Activated T-cell treated with anti-CD3 and anti-CD28 coated beads, Interleukin-2, amount 50 U/mL, for 1 hour (primary cell): ENCODE measurements at places on chromosomes 7 and 10.

DNA sequence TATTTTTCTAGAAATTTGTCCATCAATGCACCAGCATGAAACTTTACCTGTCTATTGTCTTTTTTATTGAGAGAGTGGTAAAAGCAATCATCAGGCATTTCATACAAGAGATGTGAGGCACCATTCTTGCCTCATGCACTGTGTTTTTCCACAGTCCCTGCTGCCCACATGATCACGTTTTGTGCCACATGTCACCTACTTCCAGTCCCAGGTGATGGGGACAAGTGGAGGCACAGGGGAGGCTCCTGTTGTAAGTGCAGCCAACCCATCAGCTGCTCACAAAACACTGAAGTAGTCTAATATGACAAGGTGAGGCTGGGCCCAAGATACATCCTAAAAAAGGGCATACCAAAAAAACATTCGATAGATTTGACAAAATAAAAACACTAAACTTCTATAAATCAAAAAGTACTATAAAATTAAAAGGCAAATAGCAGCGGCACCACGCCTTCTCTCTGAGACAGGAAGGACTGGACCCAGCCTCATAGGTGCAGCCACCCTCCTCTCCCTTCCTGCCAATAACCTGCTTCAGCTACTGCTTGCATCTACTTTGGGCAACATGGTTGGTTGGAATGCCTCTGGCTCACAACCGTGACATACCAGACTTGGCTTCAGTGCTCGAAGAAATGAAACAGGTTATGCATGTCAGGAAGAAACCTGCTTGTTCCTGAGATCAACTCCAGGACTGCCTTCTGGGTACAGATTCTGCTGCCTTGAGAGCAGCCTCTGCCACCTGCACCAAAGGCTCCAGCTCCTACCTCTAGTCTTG is 2.3 kb downstream of the ZC3HAV1L start:
- no peak for DNase-seq

DNA sequence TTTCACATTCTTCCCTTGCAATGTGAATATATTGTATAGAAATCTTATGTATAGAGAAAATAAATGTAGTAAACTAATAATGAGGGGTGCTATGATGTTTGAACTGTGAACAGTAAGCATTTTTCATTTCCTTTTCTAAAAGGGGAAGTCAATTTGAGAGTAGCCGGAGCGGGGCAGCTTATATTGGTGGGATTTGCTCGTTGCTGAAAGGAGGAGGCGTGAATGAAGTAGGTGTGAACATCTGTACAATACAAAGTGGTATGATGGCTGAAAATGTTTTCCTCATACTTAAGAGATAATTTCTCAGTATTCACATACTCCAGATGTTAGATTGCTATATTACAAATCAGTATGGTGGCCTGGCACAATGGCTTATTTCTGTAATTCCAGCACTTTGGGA is 87.1 kb downstream of the SRI start:
- no peak for DNase-seq

DNA sequence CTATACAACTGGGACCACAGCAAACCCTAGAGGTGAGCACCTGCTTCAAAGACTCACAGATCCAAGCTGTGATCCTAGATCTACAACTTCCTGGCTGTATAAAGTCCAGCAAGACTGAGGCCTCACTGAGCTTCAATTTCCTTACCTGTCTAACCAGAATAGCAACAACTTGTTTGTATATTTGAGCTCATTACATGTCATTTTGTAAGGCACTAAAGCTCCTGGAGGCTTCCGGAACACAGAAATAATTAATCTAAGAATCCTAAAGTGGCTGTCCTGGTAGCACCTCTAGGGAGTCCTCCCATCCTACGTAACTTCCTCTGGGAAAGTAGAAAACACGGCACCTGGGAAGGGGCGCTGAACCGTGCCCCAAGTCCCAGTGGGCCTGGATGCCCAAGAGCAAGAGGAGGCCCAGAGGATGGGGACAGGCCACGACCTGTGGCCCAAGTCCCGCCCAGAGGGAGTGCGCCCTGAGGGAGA is 39.4 kb downstream of the HK1 start:
- no peak for DNase-seq

GRCh38 chr7:2750004-2750407 is 62.0 kb downstream of the AMZ1 start:
- DNase-seq, result no peak

GRCh38 chr7:156612930-156613329 is 27.6 kb upstream of the RNF32 start:
- DNase-seq, result peak; percentile 70

GRCh38 chr7:70586822-70587221 is 545.1 kb upstream of the GALNT17 start:
- no peak for DNase-seq

DNA sequence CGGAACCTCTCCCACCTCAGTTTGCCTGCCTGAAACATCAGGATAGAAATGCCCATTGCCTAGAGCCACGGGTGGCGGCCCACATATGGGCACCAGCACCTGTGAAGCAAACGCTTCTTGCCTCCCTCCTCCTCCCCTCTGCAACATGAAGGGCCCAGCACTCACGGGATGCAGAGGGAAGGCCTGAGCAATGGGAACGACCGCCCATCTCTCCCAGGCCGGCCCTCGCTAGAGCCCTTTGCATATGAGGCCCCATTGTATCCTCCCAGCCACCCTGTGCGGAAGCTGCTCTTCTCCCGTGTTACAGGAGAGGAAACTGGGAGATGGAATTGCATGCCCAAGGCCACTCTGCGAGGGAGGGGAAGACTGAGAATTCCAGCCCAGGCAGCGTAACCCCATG is 88.2 kb downstream of the RGS10 start:
- no peak for DNase-seq

DNA sequence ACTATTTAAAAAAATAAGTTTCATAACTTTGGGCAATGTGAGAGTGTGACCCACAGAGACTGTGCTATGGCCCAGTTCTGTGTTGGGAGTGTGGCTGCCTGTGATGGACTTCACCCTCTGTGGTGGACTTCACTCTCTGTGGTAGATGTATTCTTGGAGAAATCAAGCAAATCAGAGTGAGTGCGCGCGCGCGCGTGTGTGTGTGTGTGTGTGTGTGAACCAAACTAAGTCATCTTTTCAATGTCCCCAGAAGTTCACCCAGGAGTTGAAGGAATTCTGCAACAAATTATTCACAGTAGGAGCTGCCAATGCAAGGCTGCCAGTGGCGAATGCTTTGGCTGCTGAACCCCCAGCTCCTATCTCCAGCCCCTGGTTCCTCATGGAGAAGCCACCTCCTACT is 184.5 kb downstream of the ADAM12 start:
- DNase-seq, result no peak

- no peak for DNase-seq
These were observed 70.9 kb upstream of the SAMD8 start for GRCh38 chr10:75040576-75040975.

DNA sequence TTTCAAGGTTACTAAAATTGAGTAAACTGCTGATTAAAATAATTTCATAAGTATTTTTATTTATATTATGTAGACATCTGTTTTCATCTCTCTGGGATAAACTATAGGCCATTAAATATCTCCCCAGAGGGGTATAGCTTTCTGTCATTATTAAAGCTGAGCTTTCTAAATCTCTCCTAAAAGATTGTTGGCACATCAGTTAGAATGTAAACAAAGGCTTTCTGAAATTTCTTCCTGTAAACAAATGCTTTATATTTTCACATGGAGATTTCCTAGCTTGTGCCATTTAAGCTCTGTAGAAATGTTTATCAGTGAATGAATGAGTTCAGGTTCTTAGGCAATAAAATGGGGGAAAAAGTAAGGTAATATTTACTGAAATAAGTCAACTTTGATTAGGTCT is 35.7 kb downstream of the PPP1R9A start:
- DNase-seq, result no peak

DNA sequence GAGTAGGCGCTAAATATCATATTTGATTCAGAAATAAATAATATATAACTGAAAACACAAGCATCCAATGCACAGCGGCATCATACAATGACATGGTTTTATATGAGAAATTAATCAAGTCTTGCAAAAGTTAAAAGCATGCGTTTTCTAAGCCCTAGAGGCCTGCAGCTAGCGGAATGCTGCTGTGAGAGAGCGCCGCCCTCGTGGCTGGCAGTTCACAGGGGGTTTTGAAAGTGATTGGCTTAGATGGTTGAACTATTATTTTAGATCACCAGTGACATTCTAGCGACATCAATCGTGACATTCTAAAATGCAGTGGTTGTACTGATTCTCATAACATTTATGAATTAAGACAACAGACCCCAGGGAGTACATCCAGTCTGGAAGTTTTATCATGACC is 235.2 kb upstream of the MGMT start:
- no peak for DNase-seq

GRCh38 chr7:158495786-158496185 is 91.8 kb downstream of the PTPRN2 start:
- no peak for DNase-seq

GRCh38 chr7:43834463-43835251 is 34.7 kb downstream of the MRPS24 start:
- DNase-seq, result peak; percentile 30

DNA sequence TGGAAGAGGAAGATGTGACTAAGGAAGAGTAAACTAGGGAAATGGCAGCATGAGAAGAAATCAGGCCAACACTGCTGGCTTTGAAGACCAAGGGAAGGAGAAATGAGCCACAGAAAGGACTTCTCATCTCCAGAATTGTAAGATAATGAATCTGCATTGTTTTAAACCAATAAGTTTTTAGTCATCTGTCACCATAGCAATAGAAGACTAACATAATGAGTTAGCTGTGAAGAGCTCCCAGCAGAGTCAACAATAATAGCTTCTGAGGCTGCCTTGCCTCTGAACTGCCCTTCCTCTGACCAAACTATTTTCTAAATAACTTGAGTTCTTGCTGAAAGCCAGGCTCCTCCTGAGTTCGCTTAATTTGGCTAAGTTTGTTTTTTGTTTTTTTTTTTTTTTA is 103.6 kb downstream of the CACNA2D1 start:
- DNase-seq, result no peak

- DNase-seq, result no peak
These were observed 30.9 kb downstream of the CALML5 start for GRCh38 chr10:5468262-5469106.

DNA sequence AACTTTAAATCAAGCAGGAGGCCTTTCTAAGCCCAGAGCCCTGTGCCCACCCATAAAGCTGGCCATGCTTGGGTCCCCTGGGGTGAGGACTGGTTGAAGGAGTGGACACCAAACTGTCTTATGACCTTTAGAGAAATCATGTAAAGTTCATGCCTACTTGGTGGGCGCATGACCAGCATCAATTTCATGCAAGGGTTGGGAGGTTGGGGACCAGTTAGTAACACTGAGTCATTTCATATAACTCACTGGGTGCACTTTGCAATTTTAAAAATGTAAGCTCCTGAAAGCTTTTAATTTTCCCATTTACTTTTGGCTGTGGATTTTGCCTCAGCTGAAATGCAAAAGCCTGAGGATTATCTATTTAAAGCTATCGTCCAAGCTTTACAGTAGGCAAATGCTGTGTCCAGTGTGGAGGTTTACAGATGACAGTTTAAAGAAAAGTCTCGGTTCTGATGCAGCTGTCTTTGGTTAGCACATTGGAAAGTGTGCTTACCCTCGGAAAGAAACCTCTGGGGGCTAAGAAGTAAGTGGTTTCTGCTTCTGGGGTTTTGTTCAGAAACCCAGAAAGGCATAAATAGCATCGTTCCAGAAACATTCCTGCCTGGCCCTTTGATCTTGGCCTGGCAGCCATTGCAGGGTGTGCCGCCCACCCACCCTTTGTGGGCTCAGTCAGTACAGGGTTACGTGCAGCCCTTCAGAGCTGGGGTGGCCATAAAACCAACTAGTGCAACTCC is 48.8 kb upstream of the CHST15 start:
- DNase-seq, result no peak

- DNase-seq, result no peak
These were observed 7.6 kb downstream of the TMEM184A start for GRCh38 chr7:1548438-1548831.

DNA sequence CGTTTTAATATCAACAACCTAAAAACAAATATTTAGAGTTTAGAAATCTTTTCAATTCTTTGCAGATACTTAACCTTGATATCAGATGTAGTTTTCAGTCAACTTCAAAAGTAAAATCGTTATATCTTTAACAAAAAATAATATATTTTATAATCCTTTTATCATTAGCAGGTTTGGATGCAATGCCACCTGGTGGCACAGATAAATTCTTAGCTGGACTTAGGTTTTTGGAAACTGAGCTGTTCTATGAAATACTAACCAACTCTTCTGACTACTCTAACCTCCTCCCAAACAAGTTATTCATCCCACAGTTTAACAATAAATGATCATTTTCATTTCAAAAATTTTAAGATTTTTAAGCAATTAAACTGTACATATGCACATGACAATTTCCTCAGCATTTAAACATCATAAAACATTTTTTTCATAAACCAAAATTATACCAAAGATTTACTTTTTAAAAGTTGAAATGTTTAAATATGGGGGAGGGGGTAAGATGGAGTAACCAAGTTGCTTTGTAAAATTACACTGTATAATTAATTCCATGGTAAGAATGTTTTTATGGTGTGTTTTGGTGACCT is 56.9 kb downstream of the HIBADH start:
- DNase-seq, result no peak

DNA sequence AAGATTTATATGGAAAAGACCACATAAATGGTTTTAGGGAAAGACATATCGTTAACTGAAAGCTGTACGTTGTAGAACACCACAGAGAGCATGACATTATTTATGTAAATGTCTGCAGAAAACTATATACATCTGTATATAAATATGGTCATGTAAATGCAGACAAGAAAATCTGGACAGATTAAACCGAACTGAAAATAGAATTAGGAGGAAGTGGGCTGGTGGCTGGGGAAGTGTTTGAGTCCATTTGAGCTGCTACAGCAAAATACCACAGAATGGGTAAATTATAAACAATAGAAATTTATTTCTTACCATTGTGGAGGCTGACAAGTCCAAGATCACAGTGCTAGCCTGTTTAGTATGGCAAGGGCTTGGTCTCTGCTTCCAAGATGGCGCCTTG is 56.3 kb upstream of the USP6NL start:
- no peak for DNase-seq

GRCh38 chr7:100679927-100680575 is 6.5 kb downstream of the GNB2 start:
- DNase-seq, result no peak

DNA sequence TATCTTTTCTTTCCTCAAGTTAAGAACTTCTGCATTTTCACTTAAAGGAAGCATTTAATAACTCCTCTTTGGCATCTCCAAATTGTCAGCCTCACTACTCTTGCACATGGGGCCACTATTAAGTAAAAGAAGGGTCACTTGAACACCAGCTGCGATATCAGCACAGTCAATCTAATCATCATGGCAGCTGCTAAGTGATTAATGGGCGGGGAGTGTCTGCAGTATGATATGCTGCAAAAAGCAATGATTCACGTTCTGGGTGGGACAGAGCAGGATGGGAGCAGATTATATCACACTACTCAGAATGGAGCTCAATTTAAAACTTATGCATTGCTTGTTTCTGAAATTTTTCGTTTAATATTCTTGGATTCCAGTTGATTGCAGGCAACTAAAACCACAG is 447.4 kb upstream of the PFKP start:
- no peak for DNase-seq

GRCh38 chr10:82564353-82565196 is 689.6 kb downstream of the NRG3 start:
- no peak for DNase-seq

- DNase-seq, result no peak
These were observed 86.9 kb downstream of the DAGLB start for GRCh38 chr7:6360841-6361240.

GRCh38 chr7:2475678-2476015 is 551 bp downstream of the GRIFIN start:
- DNase-seq, result no peak

- DNase-seq, result no peak
These were observed 276.6 kb upstream of the GHITM start for GRCh38 chr10:83862723-83863122.
